ENCODE measurements at places on chromosomes 16 and 17.

GRCh38 chr16:88017587-88018101, 66.4 kb downstream of the BANP start:
- no peak for DNase-seq

GRCh38 chr16:4060823-4061222, 55.4 kb downstream of the ADCY9 start:
- DNase-seq: no peak

DNA sequence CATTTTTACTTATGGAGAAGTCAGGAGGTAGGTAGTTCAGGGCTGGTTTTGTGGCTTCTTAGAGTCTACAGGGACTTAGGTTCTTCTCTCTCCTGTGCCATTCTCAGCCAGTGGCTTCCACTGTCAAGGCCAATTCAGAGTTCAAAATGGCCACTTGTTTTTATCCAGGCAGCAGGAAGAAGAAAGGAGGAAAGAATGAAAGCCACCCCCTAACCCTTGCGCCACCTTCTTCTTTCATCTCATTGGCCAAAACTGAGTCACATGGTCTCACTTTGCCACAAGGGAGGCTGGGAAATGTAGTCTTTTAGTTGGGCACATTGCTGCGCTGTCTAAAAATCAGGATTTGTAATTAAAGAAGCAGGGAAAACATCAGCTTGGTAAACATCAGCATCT, 60.8 kb upstream of the MED9 start:
- no peak for DNase-seq

- DNase-seq: no peak
Observed at GRCh38 chr16:64276646-64277045, 845.2 kb downstream of the CDH11 start.

- no peak for DNase-seq
Observed at GRCh38 chr17:75684249-75684648, 17.1 kb downstream of the SAP30BP start.

- peak; percentile 44 for DNase-seq
Observed at GRCh38 chr16:4328046-4328781, 12.3 kb downstream of the GLIS2 start.

DNA sequence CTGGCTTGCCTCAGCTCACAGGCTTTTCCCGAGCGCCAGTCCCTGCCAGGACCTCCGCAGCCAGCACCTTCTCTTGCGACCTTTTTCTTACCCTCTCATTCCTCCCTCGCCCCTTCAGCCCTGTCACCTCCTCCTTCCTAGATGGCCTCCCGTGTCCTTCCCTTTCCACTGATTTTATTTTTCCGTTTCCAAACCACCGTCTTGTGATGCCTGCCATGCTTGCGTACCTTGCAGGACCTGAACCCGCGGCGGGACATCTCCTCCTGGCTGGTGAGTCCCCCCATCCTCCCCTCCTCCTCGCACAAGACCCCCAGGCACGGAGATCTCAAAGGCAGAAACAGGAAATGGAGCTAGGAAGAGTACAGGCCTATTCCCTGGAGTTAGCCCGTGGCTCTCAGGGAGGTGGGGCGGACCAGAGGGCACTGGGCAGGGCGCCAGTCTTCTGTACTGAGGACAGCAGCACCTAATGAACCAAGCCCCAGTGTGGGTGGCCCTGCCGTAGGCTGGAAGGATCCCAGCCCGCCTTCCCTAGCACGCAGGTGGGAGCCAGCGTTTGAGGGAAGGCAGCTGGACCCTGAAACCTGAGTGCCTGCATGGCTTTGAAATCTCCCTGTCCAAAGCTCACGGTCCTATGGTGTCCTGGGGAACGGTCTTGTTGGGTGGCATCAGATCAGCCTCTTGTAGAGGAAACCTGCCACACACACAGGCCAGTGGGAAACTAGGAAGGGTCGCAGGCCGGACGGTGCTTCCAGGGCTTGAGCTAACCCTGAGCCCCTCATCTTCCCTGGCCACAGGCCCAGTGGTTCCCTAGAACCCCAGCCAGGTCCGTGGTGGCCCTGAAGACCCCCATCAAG, 612 bp downstream of the CISD3 start:
- no peak for DNase-seq

DNA sequence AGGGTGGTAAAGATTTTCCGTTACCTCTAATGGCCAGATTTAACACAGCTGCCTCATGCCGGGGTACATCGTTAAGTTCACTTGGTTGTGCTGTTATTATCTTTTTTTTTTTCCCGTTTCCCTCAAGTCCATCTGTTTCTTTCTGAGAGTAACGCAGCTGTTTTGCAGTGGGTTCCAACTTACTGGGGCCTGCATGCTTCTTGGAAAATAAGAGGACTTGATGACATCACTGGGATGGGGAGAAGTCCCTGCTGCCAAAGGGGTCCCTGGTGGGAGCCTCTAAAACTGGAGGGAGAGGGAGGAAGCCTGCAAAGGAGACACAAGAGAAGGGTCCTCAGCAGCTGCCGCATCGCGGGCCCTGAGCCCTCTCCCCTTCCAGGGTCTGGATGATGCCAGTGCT, 77.8 kb upstream of the NOL11 start:
- DNase-seq: no peak

- DNase-seq: no peak
Observed at GRCh38 chr16:69217433-69217832, 30.5 kb downstream of the SNTB2 start.

DNA sequence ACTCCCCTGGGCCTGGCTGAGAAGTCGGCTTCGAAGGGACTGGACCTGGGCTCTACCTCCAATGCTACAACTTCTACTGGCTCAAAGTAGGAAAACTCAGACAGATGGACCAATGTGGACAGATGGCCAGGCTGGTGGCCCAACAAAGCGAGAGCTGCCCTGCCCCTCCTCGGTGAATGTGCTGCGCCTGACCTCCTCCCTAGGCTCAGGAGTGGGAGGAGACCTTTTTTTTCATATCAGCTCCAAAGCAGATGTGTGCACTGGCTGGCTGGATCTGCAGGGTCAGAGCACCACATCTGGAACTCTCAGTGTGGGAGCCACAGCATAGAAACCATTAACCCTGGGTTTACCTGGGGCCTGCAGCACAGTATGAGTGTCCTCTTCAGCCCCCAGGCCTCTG, 20.8 kb downstream of the ATP6V0D1 start:
- DNase-seq: no peak

DNA sequence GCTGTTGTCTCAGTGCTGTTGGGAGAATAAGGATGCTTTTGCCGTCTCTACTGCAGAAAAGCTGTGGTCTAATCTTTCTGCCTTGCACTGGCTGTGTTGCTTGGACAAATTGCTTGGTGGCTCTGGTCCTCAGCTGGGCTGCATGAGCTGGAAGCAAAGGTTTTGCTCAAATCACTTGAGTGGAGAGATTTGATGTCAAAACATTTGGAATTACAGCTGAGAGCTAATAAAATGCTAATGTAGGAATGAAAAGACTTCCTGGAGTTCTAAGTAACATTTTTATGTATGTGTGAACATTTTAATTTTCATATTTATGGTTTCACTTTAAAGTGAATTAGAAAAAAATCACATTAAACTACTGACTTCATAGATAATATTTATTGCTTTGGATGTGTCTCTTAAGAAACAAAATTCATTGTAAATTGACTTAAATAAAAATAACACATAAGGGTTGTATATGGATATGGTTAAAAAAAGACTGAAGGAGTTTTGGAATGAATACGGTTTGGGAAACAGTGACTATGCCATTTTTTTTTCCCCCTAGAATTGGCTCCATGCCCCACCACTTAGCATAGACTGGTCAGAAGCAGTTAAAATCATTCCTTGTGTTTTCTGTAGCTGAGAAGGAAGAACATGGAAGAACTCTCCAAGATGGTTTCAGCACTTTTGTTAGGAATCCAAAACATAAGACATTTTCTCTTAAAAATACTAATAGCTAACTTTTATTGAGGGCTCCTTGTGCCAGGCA, 39.2 kb upstream of the FAM20A start:
- no peak for DNase-seq

DNA sequence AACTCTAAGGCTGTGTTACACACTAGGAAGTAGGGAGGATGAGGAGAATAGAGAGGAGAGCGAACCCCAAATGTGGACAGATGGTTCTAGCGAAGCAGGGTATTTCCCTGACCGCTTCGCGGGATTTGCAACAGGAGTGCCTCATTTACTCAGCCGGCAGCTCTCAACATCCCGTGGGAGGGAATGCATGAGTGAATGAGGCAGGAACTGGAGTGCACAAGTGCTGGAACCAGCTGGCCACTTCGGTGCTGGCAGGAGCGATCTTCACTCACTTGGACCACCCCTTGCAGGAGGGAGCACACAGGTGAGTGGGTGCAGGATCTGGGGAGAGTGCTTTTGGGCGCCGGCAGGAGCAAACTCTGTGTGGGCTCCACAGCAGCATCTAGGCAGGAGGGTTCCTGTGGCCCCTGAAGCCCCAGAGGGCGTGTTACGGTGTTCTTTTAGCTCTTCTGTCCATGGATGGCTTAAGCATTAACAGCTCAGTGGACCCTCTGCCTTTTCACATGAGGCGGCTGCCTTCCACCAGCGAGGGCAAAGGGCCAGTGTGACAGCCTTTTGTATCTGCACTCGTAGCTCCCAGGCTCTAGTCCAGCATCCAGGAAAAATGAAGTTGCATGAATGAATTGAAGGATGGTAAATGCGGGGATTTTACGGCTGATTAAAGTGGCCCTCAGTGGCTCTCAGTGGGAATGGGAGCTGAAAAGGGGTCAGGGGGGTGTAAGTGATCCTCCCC, 17.4 kb upstream of the ZNHIT3 start:
- DNase-seq: no peak

- no peak for DNase-seq
Observed at GRCh38 chr17:647324-648197, 67.1 kb downstream of the VPS53 start.

DNA sequence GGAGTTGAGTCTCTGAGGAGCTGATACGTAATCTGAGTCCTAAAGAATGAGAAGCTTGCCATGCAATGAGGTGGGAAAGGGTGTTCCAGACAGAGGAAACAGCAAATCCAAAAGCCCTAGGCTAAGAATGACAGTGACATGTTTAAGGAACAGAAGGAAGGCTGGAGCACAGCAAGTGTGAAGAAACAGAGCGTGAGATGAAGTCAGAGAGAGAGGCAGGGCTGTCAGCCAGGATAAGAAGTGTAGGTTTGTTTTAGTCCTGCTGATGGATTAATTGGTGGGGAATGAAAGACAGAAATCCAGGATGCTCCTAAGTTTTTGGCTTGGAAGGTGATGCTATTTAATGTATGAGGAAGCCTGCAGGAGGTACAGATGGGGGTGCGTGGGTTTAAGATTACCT, 14.5 kb downstream of the MMP28 start:
- no peak for DNase-seq

- no peak for DNase-seq
Observed at GRCh38 chr17:3905017-3905520, 11.2 kb downstream of the P2RX1 start.

- DNase-seq: no peak
Observed at GRCh38 chr16:54431041-54431996, 144.7 kb upstream of the IRX3 start.

GRCh38 chr17:81306898-81307510, 11.9 kb upstream of the SLC38A10 start:
- no peak for DNase-seq

- no peak for DNase-seq
Observed at GRCh38 chr17:39688475-39688835, 598 bp upstream of the PGAP3 start.

DNA sequence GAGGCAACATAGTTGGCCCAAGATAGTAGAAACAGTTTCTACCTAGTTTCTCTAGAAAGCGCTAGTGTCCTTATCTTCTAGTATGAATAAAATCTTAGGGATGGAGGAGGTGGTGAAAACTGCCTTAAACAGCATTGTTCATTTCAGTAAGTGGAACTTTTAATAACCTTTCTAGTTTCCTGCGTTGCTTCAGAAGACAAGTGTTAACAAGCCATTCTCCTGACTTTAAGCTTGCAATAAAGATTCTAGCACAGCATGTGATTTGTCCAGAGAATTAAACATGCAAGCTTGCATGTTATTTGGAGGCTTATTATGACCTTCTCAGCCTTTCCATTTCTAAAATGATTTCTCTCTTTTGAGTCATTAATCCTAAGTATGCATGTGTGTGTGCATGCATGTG, 72.3 kb downstream of the TANGO6 start:
- no peak for DNase-seq

DNA sequence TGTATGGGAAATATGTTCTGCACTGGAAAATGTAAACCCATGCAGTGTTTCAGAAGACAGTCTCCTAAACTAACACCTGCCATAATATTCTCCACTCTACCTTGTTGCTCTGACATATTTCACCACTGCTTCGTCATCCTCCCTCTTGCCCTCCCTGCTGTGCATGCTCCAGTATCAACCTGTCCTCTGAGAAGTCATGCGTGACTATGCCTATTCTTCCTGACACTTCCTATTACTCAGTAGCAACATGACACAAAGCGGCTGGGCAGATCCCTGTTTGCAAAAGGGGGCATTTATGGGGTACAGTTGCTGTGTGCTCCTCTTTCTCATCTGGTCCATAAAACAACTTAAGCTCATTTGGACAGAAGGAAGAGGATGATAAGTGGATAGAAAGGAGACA, 805.6 kb upstream of the EEF2KMT start:
- DNase-seq: no peak

DNA sequence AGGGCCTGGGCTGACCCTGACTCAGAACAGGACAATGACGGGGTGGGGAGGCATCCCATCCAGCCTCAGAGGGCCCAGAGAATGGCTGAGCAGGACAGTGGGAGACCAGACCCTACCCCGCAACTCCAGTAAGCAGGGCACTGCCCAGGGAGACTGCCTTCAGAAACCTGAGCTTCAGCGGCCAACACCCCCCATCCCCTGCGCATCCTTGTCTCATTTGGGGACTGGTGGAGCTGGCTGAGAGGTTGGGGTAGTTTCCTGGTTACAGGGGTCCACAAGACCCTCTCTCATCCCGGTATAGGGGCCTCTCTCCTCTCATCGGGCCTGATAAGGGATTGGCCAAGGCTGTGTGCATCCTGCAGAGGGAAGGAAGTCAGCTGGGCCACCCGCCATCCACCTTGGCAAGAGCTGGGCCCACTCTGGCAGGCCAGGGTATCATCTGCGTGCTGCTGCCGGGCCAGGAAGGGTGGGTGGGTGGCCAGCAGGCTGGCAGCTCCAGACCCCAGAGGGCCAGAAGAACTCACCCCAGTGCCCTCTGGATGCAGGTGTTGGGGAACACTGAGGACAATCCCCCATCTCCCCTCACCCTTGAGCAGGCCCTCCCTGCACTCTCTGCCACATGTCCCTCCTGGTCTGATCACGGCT, 229.1 kb downstream of the KATNIP start:
- no peak for DNase-seq

DNA sequence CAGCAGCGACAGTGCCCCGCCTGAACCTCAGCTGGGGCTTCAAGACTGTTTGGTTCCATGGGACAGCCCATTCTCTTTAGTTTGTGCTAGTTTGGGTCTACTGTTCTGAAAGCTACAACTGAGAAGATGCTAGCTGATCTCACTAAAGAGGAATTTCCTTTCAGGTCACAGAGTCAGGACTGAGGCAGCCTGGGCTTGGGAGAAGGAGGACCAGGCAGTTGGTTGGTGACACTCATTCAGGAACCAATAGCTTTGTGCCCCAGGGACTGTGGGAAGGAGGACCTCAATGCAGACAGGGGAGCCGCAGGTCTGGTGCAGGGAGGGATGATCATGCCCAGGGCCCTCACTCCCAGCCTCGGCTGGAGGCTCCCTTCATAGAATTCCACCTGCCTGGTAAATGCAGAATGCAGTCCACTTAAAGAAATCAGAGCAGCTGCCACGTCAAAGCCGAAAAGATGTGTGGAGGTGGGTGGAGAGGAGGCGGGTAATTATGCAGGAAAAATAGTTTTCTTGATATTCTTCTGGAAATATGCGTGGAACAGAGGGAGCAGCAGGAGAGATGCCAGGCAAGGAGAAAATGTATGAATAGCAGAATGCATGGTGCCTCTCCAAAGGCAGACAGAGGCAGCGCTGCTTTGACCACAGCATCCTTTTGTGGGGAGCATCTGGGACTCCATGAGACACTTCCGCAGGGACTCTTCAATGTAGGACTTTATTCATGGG, 32.6 kb upstream of the ZFP90 start:
- no peak for DNase-seq

- DNase-seq: no peak
Observed at GRCh38 chr16:79042886-79043285, 557.7 kb downstream of the MAF start.
